Fibroblast of lung (primary cell): ENCODE measurements at places on chromosomes 12 and 14. TPM values are rescaled to one million over a fixed set of nuclear protein-coding genes. Genes with fewer than 3 reads are reported as not detected.

Gene KRT75
- not detected in 2 replicates for total RNA-seq

Gene PAH
- not detected in 2 replicates for total RNA-seq

Gene KCNH3
- 0.17 and 0.26 TPM in 2 replicates for total RNA-seq

Gene RTL1
- not detected in 2 replicates for total RNA-seq

Gene HOXC4
- total RNA-seq = 0.17 and 0.26 TPM in 2 replicates

Gene BDKRB1
- total RNA-seq = 16.7 and 22.5 TPM in 2 replicates

Gene FUT8
- total RNA-seq = 95.8 and 105 TPM in 2 replicates

Gene GRIP1
- 0.26 TPM in 1 of 2 replicates, not detected in the other for total RNA-seq

Gene ASCL1
- total RNA-seq = not detected in 2 replicates

Gene ALDH1L2
- 35.7 and 59.1 TPM in 2 replicates for total RNA-seq

Gene UNC79
- total RNA-seq = 0.17 and 0.26 TPM in 2 replicates

Gene GZMB
- not detected in 2 replicates for total RNA-seq

Gene SOX5
- 16.4 and 32.0 TPM in 2 replicates for total RNA-seq

Gene NELL2
- total RNA-seq = 0.17 and 0.26 TPM in 2 replicates

Gene GPR68
- 0.26 and 0.66 TPM in 2 replicates for total RNA-seq

Gene OR6C70
- total RNA-seq = not detected in 2 replicates

Gene PTGES3
- total RNA-seq = 53.7 and 60.3 TPM in 2 replicates

Gene BATF
- total RNA-seq = 0.50 and 0.51 TPM in 2 replicates

Gene IKZF4
- total RNA-seq = 0.51 and 2.0 TPM in 2 replicates

Gene RPGRIP1
- under 0.01 TPM in 1 of 2 replicates, not detected in the other for total RNA-seq

Gene BBS10
- total RNA-seq = 21.1 and 31.0 TPM in 2 replicates

Gene PAPLN
- 6.9 and 9.5 TPM in 2 replicates for total RNA-seq

Gene PPFIA2
- total RNA-seq = 0.26 and 2.1 TPM in 2 replicates

Gene ALDH2
- total RNA-seq = 43.4 and 53.7 TPM in 2 replicates

Gene SIX6
- not detected in 2 replicates for total RNA-seq

Gene MLF2
- 88.6 and 106 TPM in 2 replicates for total RNA-seq

Gene AMN1
- 4.9 and 9.1 TPM in 2 replicates for total RNA-seq

Gene PLBD1
- total RNA-seq = 5.1 and 5.4 TPM in 2 replicates

Gene TGM1
- 0.51 and 0.83 TPM in 2 replicates for total RNA-seq

Gene PPP4R3A
- total RNA-seq = 77.8 and 88.0 TPM in 2 replicates

Gene GDF3
- total RNA-seq = not detected in 2 replicates

Gene PRPH
- 0.26 and 0.50 TPM in 2 replicates for total RNA-seq

Gene A2M
- total RNA-seq = 95.0 and 239 TPM in 2 replicates

Gene ZNF268
- 28.6 and 30.0 TPM in 2 replicates for total RNA-seq

Gene MMP19
- total RNA-seq = 3.3 and 7.1 TPM in 2 replicates

Gene WNT5B
- 40.3 and 105 TPM in 2 replicates for total RNA-seq

Gene COX14
- 39.0 and 55.3 TPM in 2 replicates for total RNA-seq

Gene FAM90A1
- 0.26 and 0.33 TPM in 2 replicates for total RNA-seq

Gene LAG3
- total RNA-seq = 0.17 and 0.26 TPM in 2 replicates
